ENCODE measurements at places on chromosomes 16 and 17. TPM values are rescaled to one million over a fixed set of nuclear protein-coding genes. Genes with fewer than 3 reads are reported as not detected.

The KRT28 gene
- total RNA-seq = not detected

The CHD9NB gene
- total RNA-seq = 1.7 TPM

The CDYL2 gene
- 0.46 TPM for total RNA-seq

The PSMC3IP gene
- 37.0 TPM for total RNA-seq

The HOXB1 gene
- total RNA-seq = not detected

The CCL1 gene
- not detected for total RNA-seq

The MMP25 gene
- total RNA-seq = 0.67 TPM

The SOX15 gene
- total RNA-seq = 0.72 TPM

The MPV17L gene
- 4.6 TPM for total RNA-seq

The UNKL gene
- 44.8 TPM for total RNA-seq

The MT1M gene
- total RNA-seq = not detected

The SRCIN1 gene
- total RNA-seq = 3.1 TPM

The ATP2A1 gene
- total RNA-seq = 2.7 TPM

The SLC2A4 gene
- total RNA-seq = 0.13 TPM

The MED13 gene
- 20.4 TPM for total RNA-seq

The CRHR1 gene
- 0.27 TPM for total RNA-seq

The TNFRSF17 gene
- total RNA-seq = not detected

The FKBP10 gene
- total RNA-seq = 97.5 TPM

The C16orf89 gene
- total RNA-seq = not detected

The RAI1 gene
- 43.7 TPM for total RNA-seq

The EVI2B gene
- total RNA-seq = not detected

The CDH15 gene
- total RNA-seq = 0.15 TPM

The DNAAF1 gene
- 0.43 TPM for total RNA-seq

The UMOD gene
- total RNA-seq = not detected

The KRT20 gene
- 0.17 TPM for total RNA-seq

The RHBDL1 gene
- 1.1 TPM for total RNA-seq

The DNAJC7 gene
- 124 TPM for total RNA-seq

The ZFPM1 gene
- 8.7 TPM for total RNA-seq

The GJC1 gene
- total RNA-seq = 33.3 TPM

The PYY gene
- total RNA-seq = not detected

The PPL gene
- 2.4 TPM for total RNA-seq

The MYOCD gene
- total RNA-seq = 0.96 TPM

The KRTAP9-2 gene
- total RNA-seq = not detected

The USP43 gene
- 4.5 TPM for total RNA-seq

The GALR2 gene
- total RNA-seq = 0.77 TPM

The TAOK1 gene
- total RNA-seq = 24.8 TPM

The PYCARD gene
- 41.5 TPM for total RNA-seq

The FZD2 gene
- total RNA-seq = 41.2 TPM

The ZSCAN10 gene
- total RNA-seq = not detected

The PDILT gene
- not detected for total RNA-seq

The ZFHX3 gene
- 7.6 TPM for total RNA-seq

The TMEM88 gene
- total RNA-seq = 0.69 TPM

The CALB2 gene
- total RNA-seq = 6.8 TPM

The HEATR9 gene
- not detected for total RNA-seq

The SMPD3 gene
- 0.09 TPM for total RNA-seq

The EFCAB13 gene
- total RNA-seq = 1.9 TPM

The PIMREG gene
- 49.9 TPM for total RNA-seq

The ARMC5 gene
- 12.5 TPM for total RNA-seq

The CES5A gene
- not detected for total RNA-seq

The TP53TG3C gene
- 0.11 TPM for total RNA-seq

The AXIN1 gene
- 34.5 TPM for total RNA-seq

The C16orf96 gene
- total RNA-seq = not detected

The XAF1 gene
- total RNA-seq = not detected

The PROCA1 gene
- total RNA-seq = 2.2 TPM

The PRSS53 gene
- 0.78 TPM for total RNA-seq

The RGS11 gene
- 4.1 TPM for total RNA-seq

The BIRC5 gene
- 101 TPM for total RNA-seq

The ABAT gene
- total RNA-seq = 0.46 TPM

The SLC16A11 gene
- total RNA-seq = not detected
